ENCODE measurements at places on chromosomes 4 and X.

DNA sequence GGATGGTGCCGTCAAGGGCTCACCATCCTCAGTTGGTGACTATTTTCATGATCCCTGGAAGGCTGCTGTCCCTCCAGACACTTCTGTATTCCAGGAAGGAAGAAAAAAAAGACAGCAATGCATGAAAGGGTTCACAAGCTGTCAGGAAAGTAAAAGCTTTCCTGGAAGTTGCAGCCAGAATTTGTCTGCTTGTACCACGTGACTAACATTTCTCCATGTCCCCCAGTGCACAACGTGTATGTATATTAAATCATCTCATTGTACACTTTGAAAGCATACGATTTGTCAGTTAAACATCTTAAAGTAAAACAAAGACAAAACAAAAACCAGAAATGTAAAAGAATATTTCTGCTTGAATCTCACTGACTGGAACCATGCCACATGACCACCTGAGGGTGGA lies 127.4 kb upstream of the CLNK start:
- DNase-seq, result no peak

DNA sequence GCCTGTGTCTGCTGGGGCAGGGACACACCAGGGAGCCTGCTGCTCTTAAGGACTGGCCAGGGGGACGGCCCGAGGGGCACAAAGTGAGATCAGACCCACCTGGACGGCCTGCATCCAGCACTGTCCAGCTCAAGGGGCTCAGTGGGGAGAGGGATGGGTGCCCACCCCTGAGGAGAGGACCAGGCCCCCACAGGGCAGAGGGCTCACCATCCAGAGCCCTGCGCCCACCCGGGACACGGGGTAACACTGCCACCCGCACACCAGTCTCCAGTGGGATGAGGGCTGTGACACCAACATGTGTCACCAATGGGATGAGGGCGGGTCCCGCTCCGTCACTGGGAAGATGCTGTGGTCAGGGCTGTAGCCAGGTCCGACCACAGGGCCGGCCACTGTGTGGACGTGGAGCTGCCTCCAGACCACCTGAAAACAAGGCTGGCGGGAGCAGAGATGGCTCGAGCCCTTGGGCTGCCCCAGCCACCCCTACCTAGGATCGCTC lies 13.2 kb downstream of the DGKQ start:
- DNase-seq, result no peak

- DNase-seq, result no peak
Measured at GRCh38 chr4:86036736-86037135, 323.1 kb downstream of the MAPK10 start.

DNA sequence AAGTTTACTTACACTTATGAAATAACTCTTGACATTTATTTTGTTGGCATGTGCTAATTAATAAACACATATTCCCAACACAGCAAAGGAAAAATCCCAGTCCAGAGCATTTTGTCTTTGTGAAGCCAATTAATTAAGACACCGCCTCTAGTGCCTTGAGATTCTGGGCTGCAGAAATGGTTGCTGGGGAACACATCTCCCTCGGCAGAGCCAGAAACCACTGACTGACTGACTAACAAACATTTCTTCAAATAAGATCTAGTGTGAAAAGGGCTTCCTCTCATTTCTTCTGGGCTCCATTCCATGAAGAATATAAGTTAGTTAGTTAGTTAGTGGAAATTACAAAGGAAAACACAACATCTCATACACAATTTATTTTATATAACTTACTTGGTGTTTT lies 28.4 kb upstream of the NAP1L5 start:
- DNase-seq, result no peak

DNA sequence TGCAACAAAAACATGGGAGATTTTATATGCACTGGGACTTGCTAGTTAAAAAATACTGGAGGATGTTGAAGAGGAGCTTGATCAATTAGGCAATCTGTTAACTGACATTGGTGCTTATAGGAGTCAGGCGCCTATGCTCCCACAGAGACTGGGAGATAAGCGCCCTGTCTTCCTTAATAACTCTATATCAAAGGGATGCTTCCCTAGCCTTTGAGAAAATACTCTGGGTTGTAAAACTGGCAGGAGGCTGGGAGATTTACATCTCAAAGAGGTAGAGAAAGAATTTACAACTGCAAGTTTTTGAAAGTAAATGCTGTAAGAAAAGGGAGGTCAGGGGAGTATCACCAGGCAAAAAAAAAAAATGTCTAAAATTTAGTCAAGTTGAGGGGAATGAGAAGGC lies 325.4 kb downstream of the PCDH10 start:
- no peak for DNase-seq

GRCh38 chrX:78945186-78945912 lies at the start of gene P2RY10:
P2RY10 (plus strand) TSS chrX:78945391; CDS start chrX:78960521, 15,130 bp downstream.
- no peak for DNase-seq

DNA sequence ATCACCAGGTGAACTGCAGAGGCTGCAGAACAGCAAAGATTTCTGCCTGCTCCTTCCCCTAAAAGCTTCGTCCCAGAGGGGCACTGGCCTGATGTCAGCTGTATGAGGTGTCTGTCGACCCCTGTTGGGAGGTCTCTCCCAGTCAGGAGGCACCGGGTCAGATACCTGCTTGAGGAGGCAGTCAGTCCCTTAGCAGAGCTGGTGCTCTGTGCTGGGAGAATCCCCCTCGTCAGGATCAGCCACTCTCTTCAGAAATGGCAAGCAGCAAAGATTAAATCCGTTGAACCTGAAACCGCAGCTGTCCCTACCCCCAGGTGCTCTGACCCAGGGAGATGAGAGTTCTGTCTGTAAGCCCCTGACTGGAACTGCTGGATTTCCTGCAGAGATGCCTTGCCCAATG lies 1166.3 kb upstream of the ADGRL3 start:
- no peak for DNase-seq

DNA sequence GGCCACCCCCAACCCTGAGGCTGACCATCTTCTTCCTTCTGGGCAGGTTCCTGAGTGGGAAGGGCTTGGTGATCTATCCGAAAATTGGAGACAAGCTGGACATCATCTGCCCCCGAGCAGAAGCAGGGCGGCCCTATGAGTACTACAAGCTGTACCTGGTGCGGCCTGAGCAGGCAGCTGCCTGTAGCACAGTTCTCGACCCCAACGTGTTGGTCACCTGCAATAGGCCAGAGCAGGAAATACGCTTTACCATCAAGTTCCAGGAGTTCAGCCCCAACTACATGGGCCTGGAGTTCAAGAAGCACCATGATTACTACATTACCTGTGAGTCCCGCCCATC lies 9.7 kb downstream of the EFNB1 start:
- no peak for DNase-seq

- DNase-seq, result no peak
Measured at GRCh38 chr4:105126311-105127169, 20.1 kb upstream of the TET2 start.

GRCh38 chr4:11183356-11183740 lies 245.3 kb downstream of the HS3ST1 start:
- no peak for DNase-seq

GRCh38 chr4:24915121-24915922 lies 2.5 kb upstream of the CCDC149 start:
- no peak for DNase-seq

- no peak for DNase-seq
Measured at GRCh38 chr4:2301806-2302205, 39.9 kb upstream of the MXD4 start.

- no peak for DNase-seq
Measured at GRCh38 chr4:41550308-41550707, 12.4 kb downstream of the LIMCH1 start.

- no peak for DNase-seq
Measured at GRCh38 chr4:7950301-7951092, 10.8 kb upstream of the AFAP1 start.

GRCh38 chr4:3344596-3344995 lies 51.8 kb downstream of the RGS12 start:
- no peak for DNase-seq

GRCh38 chr4:117001077-117001476 lies 84.3 kb downstream of the TRAM1L1 start:
- no peak for DNase-seq

GRCh38 chr4:164357957-164358356 lies 396.0 kb upstream of the SMIM31 start:
- no peak for DNase-seq

- DNase-seq, result no peak
Measured at GRCh38 chr4:13240066-13240465, 244.1 kb downstream of the RAB28 start.

DNA sequence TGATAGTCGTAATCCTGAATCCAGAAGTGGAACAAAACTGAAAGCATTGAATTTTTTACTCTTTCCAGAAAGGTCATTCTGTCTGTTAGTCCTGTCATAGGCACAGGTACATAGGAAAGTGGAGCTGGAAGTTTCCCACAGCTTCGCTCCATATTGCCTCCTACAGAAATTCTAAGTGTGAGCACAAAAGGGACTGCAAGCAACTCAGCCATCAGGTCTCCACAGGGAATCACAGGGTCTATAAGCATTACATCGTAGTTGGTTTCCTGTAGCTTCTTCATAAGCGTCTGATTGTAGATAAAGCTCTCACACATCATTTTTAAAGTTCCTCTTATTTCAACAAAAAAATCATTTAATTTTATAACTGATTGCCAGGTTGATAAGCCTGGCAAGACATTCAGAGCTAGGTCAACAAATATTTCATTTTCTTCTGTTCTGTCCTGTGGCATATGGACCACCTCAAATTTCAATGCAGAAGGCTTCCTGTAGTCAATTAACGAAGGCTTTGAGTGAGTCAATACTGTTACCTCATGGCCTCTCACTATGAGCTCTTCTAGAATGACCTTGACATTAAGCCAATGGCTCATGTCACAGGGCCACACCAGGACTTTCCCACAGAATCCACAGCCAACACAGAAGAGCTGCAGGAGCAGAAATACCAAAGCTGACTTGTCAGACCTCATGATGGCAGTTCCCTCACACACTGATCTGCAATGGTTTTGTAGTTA lies at the start of gene UGT2A3:
Gene UGT2A3, minus strand, starts transcription at position 727 of the 728 bp plus-strand sequence. Its CDS starts 44 bp downstream, at position 683.
- DNase-seq, result no peak

DNA sequence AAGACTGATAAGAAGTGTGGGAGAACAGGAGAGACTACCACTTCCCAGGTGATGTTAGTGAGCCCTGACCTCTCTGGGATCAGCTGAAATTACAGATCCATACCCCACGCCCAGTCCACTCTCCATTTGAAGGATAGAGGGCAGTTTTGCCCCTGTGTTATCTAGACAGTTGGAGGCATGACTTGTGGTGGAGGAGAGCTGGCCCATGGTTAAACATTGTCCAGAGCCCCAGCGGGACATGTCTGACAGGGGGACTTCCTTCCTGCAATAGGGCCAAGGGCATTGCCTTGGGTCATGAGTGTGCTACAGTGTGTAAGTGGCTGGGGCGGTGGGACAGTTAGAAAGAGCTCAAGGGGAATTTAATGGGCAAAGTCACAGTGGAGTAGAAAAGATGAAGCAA lies 181.1 kb downstream of the MID1IP1 start:
- DNase-seq, result no peak

DNA sequence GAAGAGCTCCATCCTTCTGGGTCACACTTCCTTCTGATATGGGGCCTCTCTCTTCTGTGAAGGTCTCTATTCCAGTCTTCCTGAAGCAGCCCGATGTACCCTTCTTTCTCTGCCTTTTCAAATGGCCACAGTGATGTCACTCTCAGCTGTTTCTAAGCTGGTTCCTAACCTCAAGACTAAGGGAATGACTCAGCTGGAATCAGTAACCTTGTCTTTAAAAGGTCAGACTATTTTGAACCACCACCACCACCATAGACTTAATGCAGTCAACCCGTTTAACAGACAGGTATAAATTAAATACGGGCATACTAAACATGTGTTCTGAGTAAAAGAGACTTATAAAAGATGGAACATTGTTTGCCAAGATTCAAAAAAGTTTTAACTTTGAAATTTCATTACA lies 121.0 kb downstream of the PPA2 start:
- DNase-seq, result no peak

- no peak for DNase-seq
Measured at GRCh38 chr4:79763486-79764075, 309.4 kb downstream of the ANTXR2 start.

DNA sequence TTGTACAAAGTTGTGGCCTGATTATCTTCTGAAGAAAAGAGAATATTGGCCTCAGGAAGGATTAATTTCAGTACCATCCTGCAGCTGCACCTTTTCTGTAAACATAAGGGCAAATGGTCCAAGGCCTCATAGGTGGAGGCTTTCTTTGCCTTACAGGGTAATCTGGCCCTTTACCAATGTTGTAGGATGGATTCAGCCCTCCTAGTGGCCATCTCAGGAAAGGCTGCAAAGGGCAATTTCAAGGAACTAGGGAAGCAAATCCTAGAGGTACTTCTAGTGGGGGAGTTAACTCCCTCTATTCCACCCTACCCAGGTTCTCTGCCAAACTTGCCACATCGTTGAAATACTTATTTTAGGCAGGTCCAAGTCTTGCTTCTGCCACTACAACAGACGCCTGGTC lies 57.6 kb downstream of the UGT2B11 start:
- DNase-seq, result no peak

GRCh38 chr4:131257241-131257640 lies 1891.9 kb upstream of the PCDH10 start:
- DNase-seq, result no peak

GRCh38 chr4:101262683-101263082 lies 84.6 kb downstream of the PPP3CA start:
- no peak for DNase-seq

DNA sequence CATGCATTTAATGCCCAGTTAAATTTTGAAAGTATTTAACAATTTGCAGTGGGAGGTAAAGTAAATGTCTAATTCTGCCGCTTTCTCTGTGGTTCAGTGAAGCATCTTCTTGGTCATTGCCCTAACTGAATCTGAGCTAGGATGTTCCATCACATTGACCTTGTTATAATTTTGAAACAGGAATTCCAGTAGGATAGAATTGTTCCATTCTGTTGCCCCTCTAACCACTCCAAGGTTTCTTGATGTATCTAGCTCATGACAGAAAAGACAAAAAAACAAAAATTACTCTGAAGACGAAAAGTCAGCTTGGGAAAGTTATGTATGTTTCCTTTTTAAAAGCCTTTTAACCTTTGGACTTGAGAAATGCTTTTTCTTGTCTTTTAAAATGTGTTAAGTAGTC lies 297.0 kb upstream of the FAT1 start:
- DNase-seq, result no peak

GRCh38 chr4:152273343-152273742 lies 262.5 kb downstream of the FBXW7 start:
- no peak for DNase-seq

DNA sequence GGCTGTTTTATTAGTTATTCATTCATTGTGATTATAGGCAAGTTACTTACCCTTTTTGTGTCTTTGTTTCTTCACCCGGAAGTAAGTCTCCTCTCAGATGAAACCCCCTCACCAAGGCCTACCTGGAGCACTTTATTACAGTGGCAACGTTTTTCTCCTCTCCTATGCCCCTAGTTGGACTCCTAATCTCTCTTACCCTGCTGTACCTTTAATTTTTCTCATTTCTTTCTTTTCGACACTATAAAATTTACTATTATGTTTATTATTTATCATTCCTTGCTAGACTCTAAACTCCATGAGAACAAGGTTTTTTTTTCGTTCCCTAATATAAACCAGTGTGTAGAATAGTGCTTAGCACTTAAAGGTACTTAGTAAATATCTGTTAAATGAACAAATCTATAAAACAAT lies 17.5 kb downstream of the STAP1 start:
- DNase-seq, result no peak

DNA sequence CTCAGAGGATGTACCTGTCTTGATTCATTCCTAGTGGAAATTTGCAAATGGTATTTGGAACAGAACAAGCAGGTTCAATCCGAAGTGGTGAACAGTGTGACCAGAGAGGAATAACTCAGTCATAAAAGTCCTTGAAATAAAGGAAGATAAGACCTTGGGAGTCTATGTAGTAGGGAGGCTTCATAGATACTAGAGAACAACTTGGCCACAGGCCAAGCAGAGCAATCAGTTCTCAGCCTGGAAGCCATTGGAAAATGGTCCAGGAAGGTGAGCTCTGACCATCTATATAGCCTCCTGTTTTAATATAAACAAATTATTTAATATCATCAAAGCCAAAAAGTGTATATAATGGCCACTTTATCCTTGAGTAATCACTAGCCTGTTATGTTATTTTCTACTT lies 11.3 kb downstream of the TXK start:
- DNase-seq, result no peak
